ELF-1 (cell line): ENCODE measurements at places on chromosomes 2 and 18.
A peak's percentile ranks its signal among the peaks of the same experiment; 100 is the strongest.

DNA sequence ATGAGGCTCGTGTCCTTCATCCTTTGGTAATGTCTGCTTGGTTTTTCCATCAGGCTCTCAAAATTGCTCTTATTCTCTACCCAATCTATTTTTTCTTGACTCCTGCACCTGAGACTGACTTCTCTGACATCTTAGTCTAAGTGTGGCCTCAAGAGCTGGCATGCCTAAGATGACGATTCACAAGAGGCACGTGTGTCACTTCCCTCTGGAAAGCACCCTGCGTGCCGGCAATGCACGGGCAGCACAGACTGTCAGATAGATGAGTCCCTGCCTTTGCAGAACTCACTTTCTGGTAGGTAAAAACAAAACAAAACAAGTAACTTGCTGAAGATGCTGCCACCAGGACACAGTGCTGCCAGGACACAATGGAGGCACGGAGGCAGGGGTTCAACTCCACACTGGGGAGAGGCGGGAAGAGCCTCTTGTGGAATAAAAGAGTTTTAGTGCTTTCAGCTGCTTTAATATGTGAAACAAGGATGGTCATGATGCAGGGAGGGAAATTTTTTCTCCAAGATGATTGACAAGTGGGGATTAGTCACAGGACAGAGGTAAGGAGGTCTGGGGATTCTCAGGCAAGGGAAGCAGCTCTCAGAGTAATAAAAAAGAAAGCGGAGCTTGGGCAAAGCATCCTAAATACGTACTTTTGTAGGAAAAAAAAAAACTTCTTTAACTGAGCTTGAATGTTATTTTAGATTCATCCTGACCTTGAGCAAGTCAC is 27.3 kb downstream of the CYB5A start:
- no peak for DNase-seq

- DNase-seq = peak; percentile 5
These were observed 100.3 kb downstream of the DOCK10 start for GRCh38 chr2:224941960-224942359.

DNA sequence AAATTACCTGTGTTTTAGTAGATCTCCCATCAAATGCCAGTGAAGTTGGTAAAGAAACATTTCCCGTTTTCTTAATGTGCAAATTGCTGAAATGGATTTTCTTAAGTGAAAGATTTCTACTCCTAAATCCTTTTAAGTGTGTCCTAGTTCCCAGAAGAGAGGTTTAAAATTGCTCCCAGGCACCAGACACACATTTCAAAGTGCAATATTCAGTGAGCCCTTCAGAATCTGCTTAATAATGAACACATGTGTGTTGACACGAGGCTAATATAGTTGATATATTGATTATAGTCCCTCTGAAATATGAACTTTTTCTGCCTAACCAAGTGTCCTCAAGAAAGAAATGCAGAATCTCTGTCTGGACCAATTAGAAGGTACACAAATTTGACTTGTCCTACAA is 861.7 kb upstream of the CNTNAP5 start:
- no peak for DNase-seq

- no peak for DNase-seq
These were observed 27.6 kb downstream of the STK17B start for GRCh38 chr2:196143730-196144131.

DNA sequence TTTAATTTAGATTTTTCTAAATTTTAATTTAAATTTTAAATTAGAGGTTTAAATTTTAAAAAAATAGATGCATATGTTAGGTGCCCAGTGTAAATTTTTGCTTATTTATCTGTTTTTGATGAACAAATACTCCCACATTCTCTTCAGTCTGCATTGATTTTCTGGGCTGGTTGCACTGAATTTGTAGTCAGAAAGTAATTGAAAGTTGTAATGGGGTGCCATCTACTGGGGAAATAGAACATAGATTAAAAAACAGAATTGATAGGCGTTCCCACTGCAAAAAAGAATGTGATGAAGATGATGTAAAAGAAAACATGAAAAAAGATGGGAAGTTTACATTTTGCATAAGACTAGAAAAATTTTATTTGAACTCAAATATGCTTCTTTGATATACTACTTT is 51.7 kb upstream of the CCDC85A start:
- DNase-seq = no peak

DNA sequence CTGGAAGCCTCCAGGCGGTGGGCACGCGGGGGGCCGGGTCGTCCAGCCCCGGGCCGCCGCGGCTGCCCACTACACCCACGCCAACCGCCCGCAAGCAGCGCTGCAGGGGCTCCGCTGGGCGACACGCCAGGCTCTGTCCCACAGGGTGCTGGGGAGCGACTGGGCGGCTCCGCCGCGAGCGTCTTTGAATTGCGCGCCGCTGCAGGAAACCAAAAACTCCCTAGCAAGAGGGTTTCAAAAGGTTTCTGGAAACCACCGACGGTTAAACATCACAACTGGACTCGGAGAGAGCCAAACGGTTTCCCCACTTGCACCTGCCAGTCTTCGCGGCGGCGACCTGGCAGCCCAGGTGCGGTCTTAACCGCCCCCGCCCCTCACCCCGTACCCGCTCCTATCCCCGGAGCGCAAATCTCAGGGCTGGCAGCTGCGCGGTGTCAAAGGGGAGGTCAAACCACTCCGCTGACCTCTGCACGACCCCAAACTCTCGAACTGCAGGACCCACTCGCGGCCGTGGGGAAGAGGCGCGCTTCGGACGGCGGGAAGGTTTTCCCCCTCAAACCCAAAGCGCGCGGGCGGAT is 1.0 kb downstream of the CXCR4 start:
- peak; percentile 33 for DNase-seq

DNA sequence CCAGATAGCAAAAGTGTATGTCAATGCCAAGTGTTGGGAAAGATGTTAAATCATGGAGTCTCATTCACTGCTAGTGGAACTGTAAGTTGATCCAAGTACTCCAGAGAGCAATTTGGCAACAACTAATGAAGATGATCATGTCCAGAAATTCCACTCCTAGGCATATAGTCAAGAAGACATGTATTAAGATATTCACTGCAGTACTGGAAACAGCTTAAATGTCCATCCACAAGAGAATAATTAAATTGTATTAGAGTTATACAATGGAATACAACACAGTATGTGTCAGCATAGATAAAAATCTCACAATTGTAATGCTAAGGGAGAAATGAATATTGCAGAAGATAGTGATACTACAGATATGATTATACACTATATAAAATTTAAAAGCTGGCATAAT is 15.2 kb upstream of the LBH start:
- no peak for DNase-seq

DNA sequence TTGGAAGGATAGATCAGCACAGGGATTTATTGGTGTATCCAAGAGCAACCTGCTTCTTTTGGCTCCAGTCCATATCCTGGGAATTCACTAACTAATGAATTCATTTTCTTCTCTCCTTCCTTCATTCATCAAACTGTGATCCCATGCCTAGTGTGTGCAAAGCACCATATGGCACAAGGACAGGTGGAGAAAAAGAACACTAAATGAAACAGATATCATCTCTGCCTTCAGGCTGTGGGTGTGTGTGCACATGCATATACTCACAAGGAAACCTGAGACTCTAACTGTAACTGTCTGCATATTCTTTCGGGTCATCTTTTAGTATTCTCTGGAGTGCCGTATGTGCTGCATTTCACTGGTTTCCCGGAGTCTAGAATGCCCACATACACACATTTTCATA is 20.2 kb downstream of the TNP1 start:
- no peak for DNase-seq

DNA sequence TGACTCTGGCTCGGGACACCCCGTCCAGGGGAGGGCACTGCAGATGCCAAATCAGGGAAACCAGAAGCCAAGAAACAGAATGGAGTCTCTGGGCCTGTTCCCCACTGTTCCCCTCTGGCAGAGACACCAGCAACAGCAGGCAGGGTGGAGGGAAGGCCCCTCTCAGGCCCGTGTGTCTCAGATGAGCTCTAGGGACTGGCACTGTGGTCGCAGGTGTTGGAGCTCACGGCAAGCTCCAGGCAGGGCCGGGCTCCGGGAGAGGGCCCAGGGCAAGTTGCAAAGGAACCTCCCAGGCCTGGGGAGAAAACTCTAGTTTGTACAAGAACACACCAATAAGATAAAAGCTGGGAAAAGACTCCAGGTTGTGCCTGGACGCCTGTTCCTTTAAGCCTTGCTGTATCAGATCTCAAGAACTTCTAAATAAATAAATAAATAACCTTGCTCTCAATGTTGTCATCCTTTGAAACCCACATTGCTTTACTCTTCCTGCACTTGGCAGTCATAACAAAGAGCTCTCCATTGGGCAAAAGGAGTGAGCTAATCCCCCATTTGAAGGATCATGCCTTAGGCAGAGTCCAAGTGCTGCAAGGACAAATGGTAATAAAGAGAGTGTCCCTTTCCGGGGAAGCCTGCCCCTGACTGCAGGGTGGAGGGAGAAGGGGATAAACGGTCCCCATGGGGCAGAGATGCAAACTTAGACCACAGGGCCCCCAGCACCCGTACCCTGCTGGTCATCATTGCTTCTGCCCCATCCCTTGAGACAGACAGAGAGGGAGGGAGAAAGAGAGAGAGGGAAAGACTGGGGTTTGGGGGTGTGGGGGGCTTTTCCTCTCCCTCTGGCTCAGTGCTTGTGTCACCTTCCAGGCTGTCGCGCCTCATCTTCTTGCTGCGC is 33.3 kb downstream of the CNGA3 start:
- no peak for DNase-seq

GRCh38 chr2:23703583-23704385 is 223.1 kb downstream of the ATAD2B start:
- peak; percentile 1 for DNase-seq

GRCh38 chr2:159249990-159250715 is 36.4 kb downstream of the WDSUB1 start:
- peak; percentile 31 for DNase-seq

DNA sequence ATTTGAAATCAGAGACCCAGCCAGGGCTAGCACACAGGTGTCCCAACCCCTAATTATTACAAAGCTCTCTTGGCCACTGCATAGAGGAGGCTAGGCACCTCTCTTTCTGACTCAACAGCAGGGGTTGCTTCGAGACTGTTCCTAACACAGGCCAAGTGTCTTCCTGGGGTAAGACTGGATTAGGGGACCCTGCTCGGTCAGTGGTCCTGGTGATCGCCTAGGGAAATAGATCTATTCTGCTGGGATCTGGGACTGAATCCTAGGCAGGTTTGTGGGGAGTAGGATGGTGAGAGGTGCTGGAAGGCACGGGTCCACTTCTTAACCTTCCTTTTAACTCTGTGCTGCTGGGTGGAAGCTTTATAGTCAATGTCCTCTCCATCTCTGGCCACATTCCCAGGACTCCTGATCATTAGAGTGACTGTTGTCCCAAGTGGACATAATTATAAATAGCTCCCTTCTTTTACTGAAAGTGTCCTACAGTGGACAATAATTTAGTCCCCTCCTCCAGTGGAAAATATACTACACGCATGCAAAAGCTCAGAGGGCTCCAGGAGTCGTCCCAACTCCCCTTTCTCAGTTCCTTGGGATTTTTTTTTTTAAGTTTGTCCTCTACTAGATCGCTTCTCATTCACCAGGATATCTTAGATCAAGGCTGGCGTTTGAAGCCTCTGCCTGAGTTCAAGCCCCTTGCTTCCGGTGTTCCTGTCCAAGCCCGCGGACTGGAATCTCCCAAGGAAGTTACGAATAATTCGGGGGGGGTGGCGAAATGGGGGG is 1.3 kb upstream of the TRIB2 start:
- DNase-seq = peak; percentile 10
